ENCODE measurements at places on chromosomes 5 and 9.

- DNase-seq, result no peak
Measured at GRCh38 chr5:155258161-155258560, 244.6 kb downstream of the KIF4B start.

DNA sequence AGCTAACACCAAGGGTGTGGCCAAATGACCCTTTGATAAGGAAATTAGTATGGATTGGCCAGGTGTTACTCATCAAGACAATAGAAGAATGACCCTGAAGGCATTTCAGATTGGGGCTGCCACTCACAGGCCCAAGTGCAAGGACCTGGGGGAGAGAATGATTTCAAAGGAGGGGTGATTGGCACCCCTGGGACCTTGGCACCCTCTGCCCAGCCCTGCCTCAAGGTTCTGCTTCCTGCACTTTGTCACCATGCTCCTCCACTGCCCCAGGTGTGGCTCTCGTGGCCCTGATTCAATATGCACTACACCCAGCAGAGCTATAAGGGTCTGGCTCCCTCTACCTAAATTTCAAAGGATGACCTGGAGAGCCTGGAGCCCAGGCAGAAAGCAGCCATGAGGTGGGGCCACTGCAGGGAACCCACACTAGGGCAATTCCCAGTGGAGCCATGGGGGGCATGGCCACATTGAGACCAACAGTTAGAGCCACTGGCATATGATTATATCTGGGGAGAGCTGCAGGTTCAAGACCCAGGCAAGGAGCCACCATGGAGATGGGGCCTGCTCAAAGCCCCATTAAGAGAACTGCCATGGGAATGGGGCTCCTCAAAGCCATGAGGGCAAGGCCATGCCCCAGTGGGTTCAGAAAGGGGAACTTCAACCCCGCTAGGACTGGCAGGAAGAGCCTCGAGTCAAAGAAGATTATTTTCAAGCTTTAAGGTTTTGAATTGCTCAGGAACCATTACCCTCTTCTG is 93.0 kb downstream of the CEMIP2 start:
- DNase-seq, result no peak

DNA sequence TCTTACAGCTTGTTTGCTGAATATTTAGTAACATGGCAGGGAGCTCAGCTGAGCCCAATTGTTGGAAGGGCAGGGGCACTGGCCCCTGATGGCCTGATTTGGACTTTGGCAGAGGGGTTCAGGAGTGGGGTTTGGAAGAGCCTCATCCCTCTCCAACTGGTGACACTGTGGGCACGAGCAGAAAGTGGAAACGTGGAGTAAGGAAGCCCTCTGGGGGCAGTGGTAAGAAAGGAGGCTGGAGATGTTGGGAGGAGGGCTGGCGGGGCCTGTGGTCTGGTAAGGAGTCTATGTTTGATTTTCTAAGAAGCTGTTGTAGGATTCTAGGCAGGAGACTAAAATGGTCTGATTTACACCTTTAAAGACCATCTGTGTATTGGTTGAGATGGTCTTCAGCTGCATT is 208.9 kb downstream of the HSPA4 start:
- no peak for DNase-seq

GRCh38 chr5:181170996-181171395 is 23.6 kb downstream of the OR2V2 start:
- no peak for DNase-seq

DNA sequence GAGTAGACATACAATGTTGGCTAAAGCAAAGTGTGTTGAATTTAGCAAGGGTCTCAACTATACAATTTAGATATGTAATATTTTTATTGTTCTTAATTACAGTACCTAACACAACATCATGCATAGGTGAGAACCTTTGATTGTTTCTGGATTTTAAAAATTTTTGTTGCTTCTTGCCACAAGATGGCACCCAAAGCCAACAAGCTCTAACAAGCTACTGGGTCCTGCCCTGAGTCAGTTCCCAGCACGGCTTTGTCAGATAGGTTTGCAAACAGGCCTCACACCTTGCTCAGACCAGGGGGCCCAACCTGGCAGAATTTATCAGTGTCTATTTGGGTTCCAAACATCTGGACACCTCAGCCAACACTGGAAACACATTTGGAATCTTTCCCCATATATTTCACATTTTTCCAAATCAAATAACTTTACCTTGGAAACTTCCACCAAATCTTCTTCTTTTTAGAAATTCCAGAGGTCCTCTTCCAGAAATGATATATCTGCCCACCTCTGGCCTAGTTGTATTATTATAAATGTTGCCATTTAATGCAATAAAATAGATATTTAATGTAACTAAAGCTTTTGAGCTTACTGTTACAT is 49.5 kb upstream of the EGFLAM start:
- DNase-seq, result no peak

DNA sequence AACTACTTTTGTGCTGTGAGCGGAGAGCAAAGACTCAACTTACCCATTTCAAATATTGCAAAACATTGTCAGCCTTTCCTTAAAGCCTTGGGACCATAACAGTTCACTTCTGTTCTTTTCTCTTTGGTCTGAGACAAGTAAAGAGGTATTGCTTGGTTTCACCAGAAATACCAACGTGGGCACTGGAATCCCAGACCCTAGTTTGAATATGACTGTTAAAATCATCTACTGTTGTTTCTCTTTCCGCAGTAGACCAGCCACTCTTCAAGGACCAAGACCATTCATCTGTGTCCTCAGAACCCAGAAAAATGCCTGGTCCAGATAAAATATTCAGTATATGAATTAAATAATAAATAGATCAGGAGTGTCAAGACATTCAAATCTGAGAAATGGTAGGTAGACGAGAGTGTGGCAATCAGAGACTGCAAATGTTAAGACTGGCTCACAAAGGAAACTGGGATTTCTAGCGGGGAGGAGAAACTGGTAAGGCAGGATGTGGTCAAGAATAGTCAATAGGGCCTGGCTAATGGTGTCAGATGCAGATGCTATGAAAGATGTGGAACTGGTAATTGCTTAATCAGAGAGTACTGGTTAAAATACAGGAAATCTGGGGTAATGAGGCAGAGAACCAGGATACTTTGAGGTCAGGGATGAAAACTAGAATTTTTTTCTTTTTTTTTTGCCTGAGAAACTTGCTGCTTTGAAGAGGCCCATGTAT is 82.1 kb upstream of the IL33 start:
- no peak for DNase-seq

GRCh38 chr5:36397901-36398536 is 96.3 kb upstream of the RANBP3L start:
- no peak for DNase-seq

DNA sequence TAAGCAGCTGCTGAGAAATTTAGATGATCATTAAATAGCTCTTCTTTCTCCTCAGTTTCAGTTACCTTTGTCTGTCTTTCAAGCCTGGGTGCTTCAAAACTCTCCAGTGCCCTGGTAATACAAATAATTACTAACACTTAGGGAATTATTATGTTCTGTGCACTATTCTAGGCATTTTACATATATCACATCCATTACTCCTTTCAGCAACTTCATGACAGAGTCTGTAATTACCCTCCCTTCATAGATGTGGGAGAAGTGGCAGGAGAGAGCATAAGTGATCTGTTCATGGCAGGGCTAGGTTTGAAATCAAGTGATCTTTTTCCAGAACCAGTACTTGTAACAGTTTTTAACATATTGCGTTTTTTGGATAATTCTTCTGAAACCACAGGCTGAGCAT is 32.0 kb downstream of the MAN2A1 start:
- no peak for DNase-seq

DNA sequence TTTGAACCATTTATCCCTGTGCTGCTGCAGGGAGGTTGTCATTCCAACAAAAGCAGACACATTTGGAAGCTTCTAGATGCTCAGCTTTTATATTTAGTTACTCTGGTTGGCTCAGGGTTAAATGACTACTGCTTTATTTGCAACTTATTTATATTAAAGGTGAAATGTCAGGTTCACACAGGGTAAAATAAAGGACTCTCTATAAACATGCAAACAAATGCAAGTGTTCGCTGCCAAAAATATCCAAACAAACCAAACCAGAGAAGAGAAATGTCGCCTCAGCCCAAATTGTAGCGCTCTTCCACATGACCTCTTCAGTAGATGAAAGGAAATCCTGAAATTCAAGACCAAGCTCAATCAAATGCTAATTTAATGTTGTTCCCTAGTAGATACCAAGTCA is 57.0 kb upstream of the LIFR start:
- no peak for DNase-seq

GRCh38 chr5:123875561-123876275 is 363.7 kb downstream of the CSNK1G3 start:
- peak; percentile 62 for DNase-seq

DNA sequence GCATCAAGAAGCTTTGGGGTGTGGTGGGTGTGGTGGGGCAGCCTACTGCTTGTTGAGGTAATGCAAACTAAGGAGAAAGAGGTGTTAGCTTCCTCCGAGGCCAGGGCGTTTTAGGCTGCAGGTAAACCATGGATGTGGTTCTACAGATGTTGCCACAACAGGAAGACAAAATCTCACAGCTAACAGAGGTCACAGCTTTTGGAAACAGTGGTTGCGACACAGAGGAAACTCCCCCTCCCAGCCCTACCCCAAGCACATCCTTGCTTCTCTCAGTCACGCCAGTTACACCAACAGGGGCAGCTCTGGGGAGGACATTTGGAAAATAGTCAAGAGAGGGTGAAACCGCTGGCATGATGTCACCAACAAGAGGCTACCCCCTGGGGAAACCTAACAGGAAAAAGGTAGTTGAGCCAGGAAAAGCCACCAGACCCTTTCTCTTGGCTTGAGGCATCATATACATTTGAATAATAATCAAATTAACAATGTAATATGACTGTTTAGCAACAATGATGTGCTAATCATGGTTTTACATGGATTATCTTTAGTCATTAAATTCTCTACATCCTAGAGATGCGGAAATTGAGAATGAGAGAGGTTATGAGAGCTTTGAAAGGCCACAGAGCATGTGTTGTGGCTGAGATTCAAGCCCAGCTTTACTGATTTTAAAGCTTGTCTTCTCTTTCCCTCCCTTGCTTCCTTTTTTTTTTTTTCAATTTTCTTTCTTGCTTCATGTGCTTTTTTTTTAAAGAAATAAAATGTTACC is 82.2 kb upstream of the IL12B start:
- no peak for DNase-seq

DNA sequence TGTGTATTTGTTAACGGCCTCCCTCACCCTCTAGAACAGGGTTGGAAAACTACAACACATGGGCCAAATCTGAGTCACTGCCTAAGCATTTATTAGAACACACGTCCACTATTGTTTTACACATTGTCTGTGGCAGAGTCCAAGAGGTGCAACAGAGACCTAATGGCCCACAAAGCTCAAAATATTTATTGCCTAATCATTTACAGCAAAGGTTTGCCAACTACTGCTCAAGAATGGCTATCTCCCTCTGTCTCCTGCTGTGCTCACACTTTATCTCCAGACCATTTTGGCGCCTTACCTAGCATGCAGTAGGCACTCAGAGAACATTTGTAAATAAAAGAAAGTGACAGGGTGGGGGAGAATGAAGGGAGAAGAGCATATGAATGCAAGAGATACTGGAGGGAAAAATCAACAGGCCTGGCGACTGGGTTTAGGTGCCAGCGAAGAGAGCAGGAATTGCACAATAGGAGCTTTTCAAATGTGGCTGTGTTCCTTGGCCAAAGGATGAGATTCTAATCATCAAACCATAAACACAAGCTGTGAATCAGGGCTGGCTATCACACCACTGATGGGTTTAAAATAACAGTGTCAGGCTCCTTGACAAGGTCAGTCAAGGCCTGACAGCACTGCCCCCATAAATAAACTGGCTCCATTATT is 80.3 kb downstream of the EPB41L4A start:
- DNase-seq, result no peak

DNA sequence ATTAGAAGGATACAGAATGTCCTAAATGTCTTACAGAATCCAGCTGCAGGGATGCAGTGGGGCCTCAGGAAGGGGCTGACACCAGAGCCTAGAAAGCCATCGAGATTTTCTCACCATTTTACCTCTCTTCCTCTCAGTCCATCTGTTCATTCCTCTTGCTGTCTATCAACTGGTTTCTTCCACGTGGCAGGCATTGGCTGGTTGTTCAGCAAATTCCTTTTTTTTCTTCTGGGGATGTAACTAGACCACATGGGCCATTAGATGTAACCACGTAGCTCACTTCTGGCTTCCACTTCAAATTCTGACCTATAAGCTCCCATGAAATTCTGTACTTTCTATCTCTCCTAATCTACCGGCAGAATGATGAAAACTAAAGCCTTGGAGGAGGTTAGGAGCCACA is 93.6 kb upstream of the MTAP start:
- DNase-seq, result no peak

DNA sequence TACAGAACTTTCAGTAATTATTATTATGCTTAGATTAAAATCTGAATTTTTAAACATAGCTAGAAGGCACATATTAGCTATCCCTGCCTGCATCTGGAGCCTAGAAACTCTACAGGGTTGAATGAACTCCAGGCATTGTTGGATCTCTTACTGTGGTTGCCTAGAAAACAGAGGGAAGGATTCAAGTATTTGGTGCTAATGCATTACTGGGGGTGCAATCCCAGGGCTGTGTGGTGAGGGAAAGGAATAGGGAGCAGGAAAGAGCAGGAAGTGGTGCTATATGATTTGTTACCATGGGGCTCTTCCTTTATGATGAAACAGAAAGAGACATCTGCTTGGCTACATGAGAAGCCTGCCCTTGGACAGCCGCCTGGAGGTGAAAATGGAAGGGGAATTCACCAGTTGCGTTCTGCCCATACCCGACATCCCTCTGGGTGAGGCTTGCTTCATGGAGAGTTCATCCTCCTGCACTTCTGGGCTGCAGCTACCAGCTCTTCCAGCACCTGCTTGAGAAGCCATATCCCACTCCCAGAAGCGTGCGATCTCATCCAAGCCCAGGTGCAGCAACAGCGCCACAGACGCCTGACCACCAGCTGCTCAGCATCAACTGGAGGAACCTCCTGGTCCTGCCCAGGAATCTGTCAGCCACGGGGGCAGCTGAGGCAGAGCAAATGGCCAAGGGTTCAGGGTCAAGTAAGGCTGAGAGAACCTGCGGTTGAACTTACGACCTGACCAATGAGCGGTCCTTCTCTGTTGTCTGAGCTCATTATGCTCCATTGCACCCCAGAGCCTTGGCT is 362.8 kb downstream of the SEMA5A start:
- no peak for DNase-seq

DNA sequence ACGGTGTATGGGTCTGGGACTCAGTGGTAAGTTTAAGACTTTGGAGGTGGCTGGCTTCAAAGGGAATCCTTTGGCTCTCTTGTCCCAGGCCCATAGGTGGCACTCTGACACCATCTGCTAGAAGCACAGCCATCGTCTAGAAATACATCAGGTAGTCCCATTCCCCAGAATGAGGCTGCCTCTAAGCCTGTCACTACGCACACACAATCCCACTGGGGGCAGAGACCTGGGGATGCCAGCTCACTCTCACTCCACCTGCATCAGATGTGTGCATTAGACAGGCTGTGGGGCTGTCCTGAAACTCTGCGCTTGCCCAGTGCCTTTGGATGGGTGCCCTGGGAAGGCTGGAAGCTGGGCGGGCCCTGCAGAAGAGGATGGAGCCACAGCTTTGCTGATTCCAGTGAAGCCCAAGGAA is 127.5 kb upstream of the PANK3 start:
- peak; percentile 89 for DNase-seq

Measured in posterior cingulate gyrus (tissue), 11 donors.